CD4-positive, alpha-beta memory T cell (primary cell): ENCODE measurements at places on chromosomes 16 and 17.

- DNase-seq, result no peak
These were observed 2116.0 kb downstream of the TP53TG3F start for GRCh38 chr16:35575432-35575821.

DNA sequence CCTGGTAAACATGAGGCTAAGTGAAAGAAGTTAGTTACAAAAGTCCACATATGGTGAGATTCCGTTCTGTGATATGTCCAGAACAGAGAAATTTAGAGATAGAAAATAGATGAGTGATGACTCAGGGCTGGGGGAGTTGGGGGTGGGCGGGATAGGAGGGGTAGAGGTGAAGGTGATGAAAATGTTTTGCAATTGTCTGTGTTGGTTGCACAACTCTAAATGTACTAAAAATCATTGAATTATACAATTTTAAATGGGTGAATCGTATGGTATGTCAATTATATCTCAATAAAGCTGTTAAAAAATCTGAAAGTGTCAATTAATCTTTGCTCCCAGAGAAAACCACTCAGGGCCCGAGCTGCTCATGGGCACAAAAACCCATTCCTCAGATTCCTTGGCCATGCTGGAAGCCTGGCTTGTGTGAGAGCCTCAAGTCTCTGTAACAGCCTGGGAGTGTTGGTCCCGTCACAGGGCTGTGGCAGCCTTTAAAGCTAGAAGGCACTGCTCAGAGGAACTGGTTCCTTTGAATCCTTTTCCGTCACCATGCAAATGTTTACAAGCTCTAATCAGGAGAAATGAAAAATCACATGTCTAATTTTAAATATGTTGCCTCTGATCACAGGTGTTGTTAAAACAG, 225.3 kb downstream of the WWOX start:
- no peak for DNase-seq

DNA sequence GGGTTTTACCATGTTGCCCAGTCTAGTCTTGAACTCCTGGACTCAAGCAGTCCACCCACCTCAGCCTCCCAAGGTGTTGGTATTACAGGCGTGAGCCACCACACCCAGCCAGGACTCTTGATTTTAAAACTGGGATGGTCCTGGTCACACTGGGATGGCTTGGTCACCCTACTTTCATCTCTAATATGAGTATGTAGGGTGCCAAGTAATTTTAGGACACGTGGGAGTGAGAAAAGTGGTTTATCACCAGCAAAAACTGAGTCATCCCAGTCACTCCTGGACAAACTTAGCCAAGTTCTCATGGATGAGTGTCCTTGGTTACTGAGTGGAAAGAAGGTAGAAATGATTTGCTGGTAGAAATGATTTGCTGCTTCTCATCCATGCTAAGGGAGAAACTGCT, 9.9 kb downstream of the CLEC19A start:
- no peak for DNase-seq

DNA sequence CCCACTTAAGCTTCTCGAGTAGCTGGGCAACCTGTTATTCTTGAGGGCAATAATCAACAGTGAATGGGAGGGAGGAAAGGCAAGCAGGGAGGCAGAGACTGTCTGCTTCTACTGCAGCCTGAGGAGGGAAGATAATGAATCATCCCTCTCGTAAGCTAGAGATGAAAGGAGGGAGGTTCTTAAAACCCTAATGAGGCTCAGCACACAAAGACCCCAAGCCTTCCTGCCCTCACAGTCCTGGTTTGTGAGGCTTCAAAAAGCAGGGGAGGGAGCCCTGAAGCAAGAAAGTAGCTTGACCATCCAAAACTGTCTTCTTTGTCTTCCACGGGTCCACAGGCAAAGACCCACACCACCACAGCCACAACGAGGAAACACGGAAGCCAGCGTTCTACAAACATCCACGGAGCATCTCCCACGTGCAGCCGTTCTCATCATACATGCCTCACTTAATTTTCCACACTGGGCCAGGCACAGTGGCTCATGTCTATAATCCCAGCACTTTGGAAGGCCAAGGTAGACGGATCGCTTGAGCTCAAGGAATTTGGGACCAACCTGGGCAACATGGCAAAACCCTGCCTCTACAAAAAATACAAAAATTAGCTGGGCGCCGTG, 1.8 kb downstream of the PIK3R5 start:
- no peak for DNase-seq

DNA sequence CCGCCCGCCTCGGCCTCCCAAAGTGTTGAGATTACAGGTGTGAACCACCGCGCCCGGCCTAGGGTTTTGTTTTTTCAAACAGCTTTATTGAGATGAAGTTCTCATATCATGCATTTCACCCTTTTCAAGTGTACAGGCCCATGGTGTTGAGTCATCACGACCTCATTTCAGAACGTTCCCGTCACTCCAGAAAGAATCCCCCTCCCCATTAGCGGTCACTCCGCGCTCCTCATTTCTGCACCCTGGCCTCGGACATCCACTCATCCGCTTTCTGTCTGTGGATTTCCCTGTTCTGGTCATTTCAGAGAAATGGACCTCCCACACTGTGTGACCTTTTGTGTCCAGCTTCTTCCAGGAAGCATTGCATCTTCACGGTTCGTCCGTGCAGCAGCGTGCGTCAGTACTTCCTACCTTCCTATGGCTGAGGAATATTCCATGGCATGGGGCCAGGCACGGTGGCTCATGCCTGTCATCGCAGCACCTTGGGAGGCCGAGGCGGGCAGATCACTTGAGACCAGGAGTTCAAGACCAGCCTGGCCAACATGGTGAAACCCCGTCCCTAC, 135.2 kb upstream of the GSE1 start:
- DNase-seq, result no peak

- no peak for DNase-seq
These were observed 20.0 kb downstream of the CCL17 start for GRCh38 chr16:57424583-57424982.

DNA sequence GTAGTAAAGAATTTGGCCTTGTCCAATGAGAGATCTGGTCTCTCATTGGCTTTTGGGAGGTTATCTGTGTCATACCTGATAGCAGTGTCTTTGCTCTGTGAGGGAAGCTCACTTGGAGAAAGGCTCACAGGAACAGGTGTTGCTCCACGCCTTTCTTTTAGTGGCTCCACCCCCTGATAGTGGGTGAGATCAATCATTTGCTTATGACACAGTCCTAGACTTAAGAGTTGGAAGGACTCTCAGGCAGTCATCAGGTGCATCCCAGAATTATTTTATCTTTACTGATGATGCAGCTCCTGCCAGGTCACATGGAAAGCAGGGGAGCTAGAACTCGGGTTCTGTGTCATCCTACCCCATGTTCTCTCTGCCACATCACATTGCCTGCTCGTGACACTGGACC, 59.3 kb downstream of the CENPV start:
- DNase-seq, result no peak

- DNase-seq, result no peak
These were observed 150.0 kb upstream of the GOT2 start for GRCh38 chr16:58884141-58884540.
